ENCODE measurements at places on chromosomes 5 and 9.

GRCh38 chr9:18722882-18723281, 248.9 kb downstream of the ADAMTSL1 start:
- DNase-seq: no peak

DNA sequence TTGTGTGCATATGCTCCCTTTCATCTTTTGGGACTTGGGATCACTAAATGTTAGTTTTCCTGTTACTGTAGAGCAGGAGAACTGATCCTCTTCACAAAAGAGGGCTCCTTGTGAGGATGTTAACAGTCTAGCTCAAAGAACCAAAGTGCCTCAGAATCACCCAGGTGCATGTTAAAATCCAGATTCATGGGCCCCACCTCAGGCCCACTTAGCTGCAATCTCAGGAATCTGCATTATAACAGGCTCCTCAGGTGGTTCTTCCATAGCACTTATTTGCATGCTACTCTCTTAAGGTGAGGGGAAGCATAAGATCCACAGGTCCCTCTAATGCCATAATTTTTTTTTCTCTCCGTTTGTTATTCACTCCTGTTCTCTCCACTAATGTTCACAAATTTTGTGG, 14.8 kb upstream of the MEF2C start:
- DNase-seq: no peak

DNA sequence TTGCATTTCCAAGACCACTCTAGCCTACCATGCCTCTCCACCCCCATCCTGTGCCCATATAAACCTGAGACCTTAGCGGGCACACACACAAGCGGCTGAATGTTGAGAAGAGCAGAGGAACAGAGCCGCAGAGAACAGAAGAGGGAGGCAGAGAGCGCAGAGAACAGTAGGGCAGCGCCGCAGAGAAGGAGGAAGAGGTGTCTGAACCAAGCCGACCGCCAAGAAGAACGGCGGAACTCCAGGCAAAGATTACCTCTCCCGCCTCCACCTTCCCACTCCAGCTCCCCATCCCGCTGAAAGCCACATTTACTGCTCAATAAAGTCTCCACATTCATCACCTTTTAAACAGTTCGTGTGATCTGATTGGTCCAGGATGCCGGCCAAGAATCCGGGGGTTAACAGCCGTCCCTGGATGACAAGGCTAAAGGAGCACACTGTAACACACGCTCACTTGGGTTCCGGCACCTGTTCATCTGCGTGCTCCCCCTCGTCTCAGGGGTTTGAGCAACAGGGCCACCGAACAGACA, 33.2 kb downstream of the GRIN3A start:
- DNase-seq: peak; percentile 32

GRCh38 chr5:73498057-73498992, at the start of gene BTF3:
BTF3 (plus strand) TSS chr5:73498442; CDS start chr5:73498668, 226 bp downstream.
- peak; percentile 98 for DNase-seq

- no peak for DNase-seq
These were observed 117.4 kb downstream of the CCDC171 start for GRCh38 chr9:15670246-15670645.

DNA sequence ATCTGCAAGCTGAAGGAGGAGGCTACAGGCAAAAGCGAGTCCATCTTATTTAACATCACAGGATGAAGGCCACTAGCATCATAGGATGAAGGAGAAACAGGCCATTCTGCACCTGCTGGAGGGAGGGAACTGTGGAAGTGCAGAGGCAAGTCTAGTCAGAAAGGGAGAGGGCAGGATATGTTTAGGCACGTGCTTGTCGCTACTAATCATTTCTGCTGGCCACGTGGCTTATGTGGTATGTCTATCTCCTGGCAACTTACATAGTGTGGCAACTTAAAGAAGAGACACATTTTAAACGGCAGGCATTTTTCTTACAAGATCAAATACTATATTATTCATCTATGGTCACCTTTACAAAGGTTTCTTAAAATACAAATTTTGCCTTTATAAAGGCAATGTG, 74.0 kb downstream of the GNAQ start:
- no peak for DNase-seq

DNA sequence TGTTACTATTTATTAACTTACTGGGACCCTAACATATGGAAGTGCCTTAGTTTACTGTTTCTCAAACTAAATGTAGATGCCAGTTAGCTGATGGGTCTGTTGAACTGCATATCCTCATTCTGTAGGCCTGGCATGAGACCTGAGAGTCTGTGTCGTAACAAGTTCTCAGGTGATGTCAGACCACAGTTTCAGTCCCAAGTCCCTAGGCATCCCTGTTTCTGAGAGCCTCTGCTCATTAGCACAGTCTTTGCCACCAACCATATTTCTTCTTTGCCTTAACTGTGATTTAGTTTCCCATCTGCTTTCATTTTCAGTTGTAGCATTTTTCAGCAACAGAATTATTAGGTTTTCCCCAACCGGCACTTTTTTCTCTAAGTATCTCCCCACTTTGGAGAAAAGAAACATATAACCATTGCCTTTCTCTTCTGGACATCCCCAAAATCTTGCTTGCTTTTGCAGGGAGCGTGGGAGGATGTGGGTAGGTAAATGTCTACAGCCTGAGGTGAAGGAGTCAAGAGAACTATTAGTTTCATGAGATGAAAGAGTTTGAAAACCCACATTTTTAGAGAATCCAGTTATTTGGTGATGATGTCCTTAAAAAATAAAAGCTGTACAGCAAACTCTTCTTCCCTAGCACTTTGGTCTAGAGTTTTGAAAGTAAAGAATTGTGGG, 74.6 kb downstream of the NUDT12 start:
- DNase-seq: no peak

- no peak for DNase-seq
These were observed 128.6 kb upstream of the MAST4 start for GRCh38 chr5:66467564-66467963.

Data from AG20443 (cell line).